Lung (tissue), 17 donors: ENCODE measurements at places on chromosomes 16 and 17. TPM values are rescaled to one million over a fixed set of nuclear protein-coding genes. Genes with fewer than 3 reads are reported as not detected.
A peak's percentile ranks its signal among the peaks of the same experiment; 100 is the strongest.

DNA sequence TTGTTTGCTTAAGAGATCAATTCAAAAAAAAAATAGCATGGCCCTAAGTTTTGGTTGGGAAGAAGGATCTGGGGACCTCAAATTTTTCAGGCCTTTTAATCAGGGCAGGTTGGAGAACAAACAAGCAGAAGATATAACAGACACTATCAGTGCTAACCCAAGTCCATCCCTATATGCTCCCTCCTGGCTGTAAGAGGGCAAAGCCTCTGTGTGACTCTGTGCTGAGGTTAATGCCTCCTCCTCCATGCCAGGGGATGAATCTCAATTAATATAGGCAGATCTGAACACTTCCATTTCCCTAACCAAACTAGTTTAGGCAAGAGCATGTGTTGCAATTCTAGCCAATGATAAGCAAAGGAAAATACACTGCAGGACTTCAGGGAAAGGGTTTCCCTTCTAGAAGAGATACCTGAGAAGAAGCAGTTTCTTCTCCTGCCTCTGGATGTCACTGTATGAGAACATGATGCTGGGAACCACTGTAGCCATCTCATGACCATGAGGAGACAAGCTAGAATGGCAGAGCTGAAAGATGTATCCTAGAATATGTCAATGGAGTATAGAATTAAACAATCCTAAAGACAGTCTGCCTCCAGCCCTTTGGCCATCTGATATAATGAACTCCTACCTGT, 76.0 kb downstream of the CHD9NB start:
- DNase-seq, result peak; percentile 3

The TBC1D28 gene
- total RNA-seq, result not detected

GRCh38 chr17:55090079-55090492, 121.5 kb downstream of the STXBP4 start:
- no peak for DNase-seq

- no peak for DNase-seq
Measured at GRCh38 chr17:76659928-76660655, 16.5 kb upstream of the ST6GALNAC1 start.

- no peak for DNase-seq
Measured at GRCh38 chr16:64711596-64711995, 410.3 kb downstream of the CDH11 start.
